ENCODE measurements at places on chromosomes 4 and X.

- ATAC-seq: no peak
- peaks cover 17% of the 10 kb centered on the region for H3K4me1 ChIP-seq
- no peaks in the 10 kb centered on the region for H3K36me3 ChIP-seq
Measured at GRCh38 chr4:165635381-165635780, 237.7 kb upstream of the TLL1 start.

DNA sequence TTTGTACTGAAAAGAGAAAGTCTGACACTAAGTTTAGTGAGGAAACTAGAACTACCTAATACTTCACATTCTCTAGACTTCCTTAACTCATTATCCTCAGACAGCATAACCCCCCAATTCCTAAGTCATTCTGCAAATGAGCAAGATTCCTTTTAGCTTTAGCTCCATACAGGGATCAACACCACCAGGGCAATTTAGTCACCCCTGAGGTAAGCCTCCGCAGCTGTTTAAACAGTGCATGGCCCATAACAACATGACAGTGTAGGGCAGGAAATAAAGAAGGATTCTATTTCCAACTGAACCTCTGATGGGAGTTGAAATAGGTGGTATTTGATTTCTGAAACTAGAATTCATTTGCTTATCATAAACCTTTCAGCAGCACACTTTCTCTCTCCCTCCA lies 112.8 kb upstream of the DKK2 start:
- no peaks in the 10 kb centered on the region for H3K27me3 ChIP-seq
- H3K4me3 ChIP-seq: no peak overlapping the region
- no peak for ATAC-seq
- H3K36me3 ChIP-seq: no peaks in the 10 kb centered on the region
- no peaks in the 10 kb centered on the region for H3K4me1 ChIP-seq

DNA sequence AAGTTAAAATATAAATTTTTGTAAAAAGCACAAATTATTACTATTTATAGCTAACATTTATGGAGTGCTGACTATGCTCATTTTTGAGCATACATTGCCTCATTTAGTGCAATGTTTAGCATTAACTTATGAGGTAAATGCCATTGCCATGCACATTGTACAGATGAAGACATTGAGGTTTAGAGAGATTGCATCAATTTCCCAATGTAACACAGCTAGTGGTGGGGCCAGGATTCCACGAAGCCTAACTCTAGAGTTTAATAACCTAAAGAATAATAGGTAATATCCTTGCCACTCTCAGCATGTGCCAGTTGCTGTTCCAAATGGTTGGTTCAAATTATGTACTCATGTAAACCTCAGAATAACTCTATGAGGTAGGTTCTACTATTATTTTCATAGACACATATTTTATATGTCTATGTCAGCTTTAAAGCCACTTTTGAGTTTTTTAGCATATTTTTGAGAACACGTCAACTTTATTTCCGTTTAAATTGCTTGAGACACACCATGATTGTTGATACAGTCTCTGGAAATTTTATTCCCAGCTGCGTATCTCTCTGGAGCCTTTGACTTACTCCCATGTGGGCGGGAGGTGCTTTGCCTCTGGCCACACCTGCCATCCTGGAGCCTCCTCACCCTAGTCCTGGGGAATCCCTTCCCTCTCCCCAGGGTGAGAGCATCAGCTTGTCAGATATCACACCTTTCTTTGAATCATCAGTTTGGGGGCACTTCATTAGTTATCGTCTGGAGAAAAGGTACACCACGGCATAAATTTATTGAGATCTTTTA lies 10.8 kb upstream of the ADH1A start:
- H3K27me3 ChIP-seq: no peaks in the 10 kb centered on the region
- H3K36me3 ChIP-seq: no peaks in the 10 kb centered on the region
- H3K4me3 ChIP-seq: no peak overlapping the region
- H3K27ac ChIP-seq: peak overlapping the region; percentile 81

- no peak overlapping the region for H3K27ac ChIP-seq
- H3K27me3 ChIP-seq: no peaks in the 10 kb centered on the region
- ATAC-seq: no peak
- H3K4me1 ChIP-seq: no peaks in the 10 kb centered on the region
- H3K4me3 ChIP-seq: no peak overlapping the region
Measured at GRCh38 chr4:151952137-151952536, 191.3 kb upstream of the GATB start.

- no peaks in the 10 kb centered on the region for H3K36me3 ChIP-seq
- no peak overlapping the region for H3K27ac ChIP-seq
- no peak overlapping the region for H3K4me3 ChIP-seq
- H3K27me3 ChIP-seq: no peaks in the 10 kb centered on the region
- no peaks in the 10 kb centered on the region for H3K4me1 ChIP-seq
Measured at GRCh38 chrX:121146059-121146628, 98.7 kb downstream of the GLUD2 start.
